ENCODE measurements at places on chromosomes 1 and 21. TPM values are rescaled to one million over a fixed set of nuclear protein-coding genes. Genes with fewer than 3 reads are reported as not detected.

The MROH9 gene
- not detected for total RNA-seq

The CBR3 gene
- 4.6 TPM for total RNA-seq

The FCRLA gene
- 5.0 TPM for total RNA-seq

The C1orf210 gene
- total RNA-seq, result not detected

The DTL gene
- 0.60 TPM for total RNA-seq

The SCAF4 gene
- 67.1 TPM for total RNA-seq

The LAMC2 gene
- not detected for total RNA-seq

DNA sequence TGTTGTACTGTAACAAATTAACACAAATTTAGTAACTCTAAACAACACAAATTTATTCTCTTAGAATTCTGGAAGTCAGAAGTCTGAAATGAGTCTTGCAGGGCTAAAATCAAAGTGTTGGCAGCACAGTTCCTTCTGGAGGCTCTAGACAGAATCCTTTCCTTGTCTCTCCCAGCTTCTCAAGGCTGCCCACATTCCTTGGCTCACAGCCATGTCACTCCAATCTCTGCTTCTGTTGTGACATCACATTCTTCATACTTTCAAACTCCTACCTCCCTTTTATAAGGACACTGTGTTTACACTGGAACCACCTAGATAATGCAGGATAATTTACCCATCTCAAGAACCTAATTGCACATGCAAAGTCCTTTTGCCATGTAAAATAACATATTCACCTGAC lies 225.0 kb upstream of the PRMT6 start:
- DNase-seq, result no peak

DNA sequence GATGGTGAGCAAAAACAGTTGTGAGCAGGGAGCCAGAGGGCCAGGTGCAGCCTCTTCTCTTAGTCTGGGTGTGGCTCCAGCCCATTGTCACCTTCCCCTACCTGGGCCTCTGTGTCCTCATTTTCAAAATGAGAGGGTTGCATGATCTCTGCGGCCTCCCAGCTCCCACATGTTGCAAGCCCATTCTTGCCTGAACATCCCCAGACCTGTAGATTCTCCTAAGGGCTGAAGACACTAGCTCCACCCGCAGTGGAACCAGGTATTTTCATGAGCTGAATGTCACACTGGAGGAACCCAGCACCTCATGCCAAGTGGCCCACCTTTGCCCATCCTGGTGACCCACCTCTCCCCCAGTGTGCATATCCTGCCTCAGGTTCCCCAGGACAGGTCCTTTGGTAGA lies 12.3 kb downstream of the IKBKE start:
- no peak for DNase-seq

DNA sequence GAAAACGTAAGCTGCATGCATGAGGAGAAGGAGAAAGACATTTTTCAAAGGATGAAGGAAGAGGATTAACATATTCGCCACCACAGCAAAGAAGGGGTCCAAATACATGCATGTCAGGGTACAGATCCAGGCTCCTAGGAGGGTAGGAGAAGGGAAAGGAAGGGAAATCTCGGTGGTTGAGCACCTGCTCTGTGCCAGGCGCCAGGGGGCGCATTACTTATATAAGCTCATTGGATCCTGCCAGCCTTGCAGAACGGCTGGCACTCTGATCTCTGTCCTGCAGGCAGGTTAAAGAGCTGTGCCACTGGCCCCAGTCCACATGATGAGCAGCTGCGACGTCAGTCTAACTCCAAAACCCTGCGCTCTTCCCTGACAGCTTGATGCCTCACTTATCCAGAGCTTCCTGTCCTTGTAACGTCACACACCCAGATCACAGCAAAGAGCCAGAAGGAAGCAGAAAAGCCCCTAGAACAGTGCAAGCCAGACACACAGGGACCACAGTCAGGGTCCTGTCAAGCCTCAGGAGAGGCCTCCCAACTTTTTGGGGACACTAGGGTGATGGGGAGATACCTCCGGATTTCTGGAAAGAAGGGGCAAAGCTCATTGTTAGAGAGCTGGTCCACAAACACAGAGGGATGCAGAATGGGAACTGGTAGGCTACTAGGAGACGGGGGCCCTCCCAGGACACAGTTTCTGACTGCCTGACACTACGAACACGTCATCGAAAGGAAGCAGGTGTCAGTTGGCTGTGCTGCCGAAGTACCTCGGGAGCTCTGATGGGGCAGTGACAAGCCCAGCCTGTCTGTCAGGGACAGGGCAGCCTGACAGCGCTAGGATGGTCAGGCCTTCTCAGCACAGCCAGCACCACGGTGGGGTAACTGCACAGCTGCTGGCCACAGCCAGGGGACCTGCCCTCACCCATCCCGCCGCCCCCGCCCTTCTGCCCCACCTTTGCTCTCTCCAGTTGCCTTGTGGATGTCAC lies 99.1 kb downstream of the BEND5 start:
- no peak for DNase-seq

GRCh38 chr21:34911360-34911759 lies 137.7 kb downstream of the RUNX1 start:
- DNase-seq, result no peak

- DNase-seq, result no peak
Observed at GRCh38 chr1:118334506-118334905, 149.5 kb upstream of the SPAG17 start.

DNA sequence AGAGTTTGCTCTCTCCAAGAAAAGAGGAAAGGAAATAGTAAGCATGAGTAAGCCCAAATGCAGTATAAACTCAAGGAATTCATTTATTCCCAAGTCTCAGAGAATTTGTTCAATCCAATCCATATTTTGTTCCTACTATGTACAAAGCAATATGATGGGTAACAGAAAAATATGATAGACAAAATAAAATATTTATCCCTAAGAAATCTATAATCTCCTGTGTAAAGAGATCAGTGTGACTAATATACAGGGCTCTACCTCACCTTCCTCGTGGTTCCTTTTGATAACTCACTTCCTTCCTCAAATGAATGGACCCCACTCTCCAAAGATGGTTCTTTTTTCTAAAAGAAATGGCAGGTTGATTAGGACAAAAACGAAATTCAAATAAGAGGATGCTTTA lies 7.6 kb downstream of the CLSPN start:
- no peak for DNase-seq

DNA sequence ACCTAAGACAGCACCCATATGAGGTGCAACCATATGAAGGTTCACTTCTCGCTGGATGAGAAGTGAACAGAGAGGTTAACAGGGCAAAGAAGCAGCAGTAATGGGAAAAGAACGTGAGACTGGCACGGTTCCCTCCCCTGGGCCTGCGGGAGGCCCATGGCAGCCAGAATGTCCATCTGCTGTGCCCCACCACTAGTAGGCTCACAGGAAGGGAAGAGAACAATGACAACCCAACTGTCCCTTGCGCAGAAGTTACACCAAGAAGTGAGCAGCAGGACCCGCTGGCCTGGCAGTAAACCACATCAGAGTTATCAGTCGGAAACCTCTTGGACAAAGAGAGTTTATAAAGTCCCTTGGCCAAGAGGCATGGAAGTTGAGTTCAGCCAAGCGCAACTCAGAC lies 11.3 kb downstream of the HIVEP3 start:
- DNase-seq, result no peak

DNA sequence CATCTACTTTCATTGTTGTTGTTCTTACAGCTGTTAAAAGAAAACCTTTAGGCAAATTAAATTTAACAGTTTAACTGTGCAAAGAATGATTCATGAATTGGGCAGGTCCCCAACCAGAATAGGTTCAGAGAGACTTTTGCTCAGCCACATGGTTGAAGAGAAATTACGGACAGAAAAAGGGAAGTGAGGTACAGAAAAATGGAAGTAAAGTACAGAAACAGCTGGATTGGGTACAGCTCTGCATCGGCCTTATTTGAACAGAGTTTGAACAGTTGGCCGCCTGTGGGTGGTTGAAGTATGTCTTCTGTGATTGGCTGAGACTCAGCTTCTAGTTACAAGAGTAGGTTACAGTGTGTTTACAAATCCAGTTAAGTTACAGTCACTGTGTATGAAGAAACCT lies 210.1 kb downstream of the FGGY start:
- no peak for DNase-seq
